SK-MEL-5 (cell line): ENCODE measurements at places on chromosomes 5 and 9. TPM values are rescaled to one million over a fixed set of nuclear protein-coding genes. Genes with fewer than 3 reads are reported as not detected.

Gene SPOCK1
- 23.4 and 26.0 TPM in 2 replicates for total RNA-seq

Gene LCN2
- total RNA-seq, result not detected in 2 replicates

- DNase-seq, result peak; percentile 68
Observed at GRCh38 chr9:137694962-137695875, 76.4 kb downstream of the EHMT1 start.

DNA sequence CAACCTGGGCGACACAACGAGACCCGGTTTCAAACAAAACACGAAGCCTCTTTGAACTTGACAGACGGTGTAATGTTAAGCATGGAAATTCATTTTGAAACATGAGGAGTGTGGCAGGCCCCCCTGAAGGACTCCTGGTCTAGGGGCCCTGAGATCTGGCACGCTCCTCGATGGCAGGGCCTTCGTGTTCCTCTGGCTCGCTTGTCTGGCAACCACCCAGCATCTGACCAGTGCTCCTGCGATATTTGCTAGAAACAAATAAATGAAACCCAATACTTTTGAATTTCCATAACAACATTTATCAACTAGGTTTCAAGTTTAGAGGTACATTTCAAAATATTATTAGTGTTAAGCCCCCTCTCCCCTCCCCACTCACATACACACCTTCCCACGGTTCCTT lies 193.0 kb downstream of the ERCC6L2 start:
- DNase-seq, result no peak

Gene TEK
- total RNA-seq, result not detected in 2 replicates

Gene TMEM174
- total RNA-seq, result not detected in 2 replicates

Gene DNAJC25
- 13.1 and 16.3 TPM in 2 replicates for total RNA-seq

Gene IFNA14
- not detected in 2 replicates for total RNA-seq

Gene IL4
- not detected in 2 replicates for total RNA-seq

DNA sequence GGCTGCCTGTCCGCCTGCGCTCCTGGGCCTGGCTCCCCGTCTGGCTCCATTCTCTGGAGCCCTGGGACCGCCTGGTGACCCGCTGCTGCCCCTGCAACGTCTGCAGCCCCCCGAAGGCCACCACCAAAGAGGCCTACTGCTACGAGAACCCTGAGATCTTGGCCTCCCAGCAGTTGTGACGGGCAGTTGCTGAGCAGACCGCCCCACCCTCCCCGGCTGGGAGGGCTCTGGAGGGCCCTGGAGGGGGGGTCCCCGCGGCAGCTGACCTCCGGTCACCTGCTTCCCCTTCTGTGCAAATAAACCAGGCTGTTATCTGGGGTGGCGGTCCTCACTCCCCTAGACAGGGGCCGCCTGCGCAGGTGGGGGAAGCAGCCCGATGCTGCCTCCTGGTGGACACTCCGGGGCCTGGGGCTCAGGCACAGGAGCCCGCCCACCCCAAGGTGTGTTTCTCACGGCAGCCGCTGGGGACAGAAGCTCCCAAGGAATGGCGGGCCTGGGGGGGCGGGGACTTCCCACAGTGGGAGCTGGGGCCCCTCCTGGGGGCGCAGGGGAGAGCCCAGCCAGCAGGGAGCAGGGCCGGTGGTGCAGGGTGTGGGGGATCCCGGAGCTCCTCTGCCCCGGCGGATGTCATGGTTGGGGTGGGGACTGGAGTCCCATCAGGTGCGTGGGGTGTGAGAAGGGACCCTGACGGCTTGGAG lies 4.7 kb upstream of the TUBB4B start:
- peak; percentile 83 for DNase-seq

Gene GPR150
- not detected in 2 replicates for total RNA-seq

DNA sequence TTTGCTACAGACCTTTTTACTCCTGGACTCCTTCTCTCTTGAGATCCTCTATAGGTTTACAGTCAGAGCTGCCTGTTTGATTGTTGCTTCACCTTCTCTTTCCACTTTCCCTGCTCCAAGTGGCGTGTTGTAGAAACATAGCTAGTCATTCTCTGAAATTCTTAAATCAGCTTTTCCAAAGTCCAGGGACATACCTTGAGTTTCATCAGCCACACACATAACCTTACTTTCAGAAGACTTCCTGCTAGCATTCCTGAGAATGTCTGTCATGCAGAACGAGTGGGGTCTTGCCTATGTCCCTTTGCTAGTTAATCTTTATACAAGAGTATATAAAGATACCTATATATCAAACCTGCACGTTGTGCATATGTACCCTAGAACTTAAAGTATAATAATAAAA lies 230.3 kb upstream of the ZNF462 start:
- DNase-seq, result no peak

Gene MORN5
- total RNA-seq, result 0.32 TPM in 1 of 2 replicates, not detected in the other

GRCh38 chr5:59537961-59538749 lies 355.4 kb downstream of the PDE4D start:
- no peak for DNase-seq

Gene SPINK6
- 0.61 TPM in 1 of 2 replicates, not detected in the other for total RNA-seq

- no peak for DNase-seq
Observed at GRCh38 chr9:113160571-113160970, 9.8 kb downstream of the SLC31A2 start.

DNA sequence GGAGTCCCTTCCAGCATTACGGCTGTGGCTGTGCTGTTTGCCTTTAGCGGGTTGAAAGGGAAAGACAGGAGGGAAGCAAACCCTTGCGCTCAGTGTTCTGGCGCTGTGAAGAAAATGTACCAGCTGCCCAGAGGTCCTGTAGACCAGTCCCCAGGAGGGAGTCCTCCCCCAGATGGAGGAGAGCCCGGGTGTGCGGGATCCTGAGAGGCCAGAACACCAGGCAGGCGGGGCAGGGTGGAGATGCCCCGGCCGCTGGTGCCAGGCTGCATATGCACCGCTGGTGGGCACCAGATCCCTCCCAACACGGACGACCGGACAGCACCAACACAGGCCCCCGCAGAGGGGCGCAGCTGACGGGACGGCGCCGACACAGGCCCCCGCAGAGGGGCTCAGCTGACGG lies 37.2 kb upstream of the SLC9A3 start:
- no peak for DNase-seq
